Astrocyte of the hippocampus (primary cell): ENCODE measurements at places on chromosomes 11 and 22.

DNA sequence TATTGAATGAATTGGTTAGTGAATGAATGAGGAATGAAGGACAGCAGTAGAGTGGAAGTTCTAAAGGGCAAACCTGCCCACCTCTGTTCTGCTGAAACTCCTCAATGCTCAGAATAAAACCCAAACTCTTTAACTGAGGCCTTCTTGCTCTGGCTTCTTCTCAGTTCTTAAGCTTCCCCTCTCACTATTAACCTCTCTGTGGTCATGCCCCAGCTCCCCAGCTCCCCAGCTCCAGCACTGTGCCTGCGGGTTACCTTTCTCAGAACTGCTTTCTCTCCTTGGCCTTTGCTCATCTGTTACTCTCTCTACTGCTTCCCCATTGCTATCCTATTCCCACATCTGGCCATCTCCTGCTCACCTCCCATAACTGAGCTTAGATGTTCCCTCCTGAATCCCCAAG, 137.4 kb downstream of the NXPE2 start:
- DNase-seq, result no peak

DNA sequence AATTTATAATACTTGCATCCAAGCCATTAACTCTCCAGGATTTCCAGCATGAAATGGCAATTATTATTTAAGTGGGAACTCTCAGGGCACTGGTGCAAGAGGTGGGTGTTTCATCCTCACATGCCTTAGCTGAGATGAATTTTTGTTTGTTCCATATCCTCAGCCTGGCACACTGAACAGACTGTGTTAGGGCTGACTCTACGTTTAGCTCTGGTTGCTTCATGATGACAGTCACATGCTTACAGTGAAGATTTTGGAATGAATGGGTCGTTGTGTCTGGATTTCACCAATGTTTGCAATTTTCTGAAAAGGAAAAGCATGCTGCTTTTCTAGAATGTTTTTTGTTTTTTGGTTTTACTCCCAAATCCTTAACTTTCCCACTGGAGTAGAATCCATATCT, 246.6 kb downstream of the INSC start:
- no peak for DNase-seq

DNA sequence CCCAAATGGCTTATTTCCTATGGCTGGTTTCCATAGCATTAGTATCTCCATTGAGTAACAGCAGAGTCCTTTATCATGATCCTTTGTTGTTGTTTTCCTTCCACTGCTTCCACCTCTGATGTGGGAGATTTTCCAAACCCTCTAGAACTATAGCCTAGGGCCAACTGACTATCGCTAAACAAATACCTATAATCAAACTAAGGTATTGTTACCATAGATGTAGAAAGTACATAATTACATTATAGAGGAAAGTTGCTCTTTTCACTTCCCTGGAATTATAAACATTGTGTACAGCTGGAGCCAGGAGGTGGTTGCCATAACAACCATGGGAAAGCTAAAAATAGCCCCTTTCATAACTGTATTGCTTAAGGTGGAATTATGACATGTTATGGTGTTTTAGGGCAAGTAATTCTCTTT, 47.0 kb upstream of the ALKBH3 start:
- peak; percentile 46 for DNase-seq

GRCh38 chr22:25359601-25360261, 140.3 kb downstream of the CRYBB2 start:
- DNase-seq, result no peak
